ENCODE measurements at places on chromosomes 6 and 20.

DNA sequence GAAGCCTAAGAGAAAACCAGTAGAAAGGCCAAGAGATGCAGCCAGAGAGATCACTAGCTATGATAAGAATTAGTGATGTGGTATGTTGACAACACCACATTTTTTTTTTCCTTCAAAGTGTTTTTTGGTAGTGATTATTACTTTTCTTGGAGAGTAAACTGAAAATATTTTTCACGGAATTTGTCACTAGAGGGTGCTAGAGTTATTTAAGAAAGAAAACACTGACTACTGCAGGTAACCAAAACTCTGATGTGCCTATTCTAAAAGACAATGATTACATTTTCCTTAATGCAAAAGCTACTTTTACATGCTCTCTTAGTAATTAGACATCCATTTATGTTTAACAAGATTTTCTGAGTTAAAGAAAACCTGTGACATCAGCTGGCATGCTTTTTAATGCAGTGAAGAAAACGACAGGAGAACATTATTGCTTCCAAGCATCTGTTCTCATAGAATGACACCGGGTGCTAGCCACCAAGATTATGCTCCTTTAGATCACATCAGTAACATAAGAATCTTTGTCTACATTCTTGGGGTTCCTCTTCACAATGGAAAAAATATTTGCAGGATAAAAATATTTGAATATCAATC lies 28.8 kb downstream of the RWDD2A start:
- DNase-seq = peak; percentile 53

DNA sequence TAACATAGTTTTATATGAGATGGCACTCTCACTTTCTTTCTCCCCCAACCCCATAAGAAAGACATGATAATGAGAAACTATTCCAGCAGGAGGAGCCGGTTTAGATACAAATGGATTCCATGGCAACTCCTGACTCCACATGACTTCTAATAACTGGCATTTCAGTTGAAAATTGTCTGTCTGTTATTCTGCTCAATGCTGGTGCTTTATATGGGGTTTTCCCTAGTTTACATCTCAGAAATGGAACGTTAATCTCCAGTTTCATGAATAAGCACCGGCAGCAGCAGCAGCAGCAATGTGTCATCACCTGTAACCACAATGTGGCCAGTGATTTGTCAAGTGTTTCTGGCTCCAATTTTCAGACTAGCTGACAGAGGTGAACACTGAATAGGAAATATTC lies 8.0 kb upstream of the SIM1 start:
- DNase-seq = peak; percentile 55

DNA sequence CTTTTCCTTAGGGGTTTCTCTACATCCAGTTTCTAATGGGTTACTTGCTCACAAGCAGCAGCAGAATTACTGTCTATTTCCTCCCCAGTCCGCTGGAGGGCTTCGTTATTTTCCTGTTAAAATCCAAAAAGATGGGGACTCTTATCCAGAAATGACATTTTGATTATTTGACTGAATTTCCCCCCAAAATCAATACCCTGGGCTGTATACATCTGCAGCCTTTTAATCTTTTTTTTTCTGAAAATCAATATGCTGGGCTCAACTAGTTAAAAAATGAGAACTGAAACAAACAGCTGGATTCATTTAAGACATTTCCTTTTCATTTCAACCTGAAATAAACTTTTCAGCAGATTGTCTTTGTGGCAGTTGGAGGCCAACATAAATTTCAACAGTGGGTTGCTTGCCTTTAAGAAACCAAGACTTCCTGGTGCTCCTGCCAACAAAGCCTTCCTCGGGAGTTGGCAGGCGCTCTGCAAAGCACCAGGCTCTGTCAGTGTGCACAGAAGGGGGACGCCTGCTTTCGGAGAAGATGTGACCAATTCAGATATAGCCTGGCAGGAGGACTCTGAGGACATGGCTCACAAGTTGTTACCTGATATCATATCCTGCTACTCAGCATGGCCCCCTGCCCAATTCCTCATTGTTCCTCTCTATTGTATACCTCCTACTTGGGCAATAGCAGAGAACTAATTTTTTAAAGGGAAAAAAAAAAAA lies 204.7 kb upstream of the ARG1 start:
- DNase-seq = peak; percentile 12

DNA sequence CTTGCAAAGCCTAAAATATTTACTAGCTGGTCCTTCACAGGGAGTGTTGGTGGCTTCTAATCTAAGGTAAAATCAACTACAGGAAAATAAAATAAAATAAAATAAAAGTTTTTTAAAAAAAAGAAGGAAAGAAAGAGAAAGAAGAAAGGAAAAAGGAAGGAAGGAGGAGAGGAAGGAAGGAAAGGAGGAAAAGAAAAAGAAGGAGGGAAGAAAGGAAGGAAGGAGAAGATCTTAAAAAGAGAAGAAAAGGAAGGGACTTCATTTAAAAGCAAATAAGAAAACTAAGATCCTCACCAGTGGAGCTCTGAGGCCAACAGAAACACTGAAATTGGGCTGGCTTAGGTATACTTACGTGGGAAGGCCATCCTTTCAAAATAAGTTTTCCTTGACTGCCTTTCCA lies 178.4 kb downstream of the TSHZ2 start:
- DNase-seq = no peak

DNA sequence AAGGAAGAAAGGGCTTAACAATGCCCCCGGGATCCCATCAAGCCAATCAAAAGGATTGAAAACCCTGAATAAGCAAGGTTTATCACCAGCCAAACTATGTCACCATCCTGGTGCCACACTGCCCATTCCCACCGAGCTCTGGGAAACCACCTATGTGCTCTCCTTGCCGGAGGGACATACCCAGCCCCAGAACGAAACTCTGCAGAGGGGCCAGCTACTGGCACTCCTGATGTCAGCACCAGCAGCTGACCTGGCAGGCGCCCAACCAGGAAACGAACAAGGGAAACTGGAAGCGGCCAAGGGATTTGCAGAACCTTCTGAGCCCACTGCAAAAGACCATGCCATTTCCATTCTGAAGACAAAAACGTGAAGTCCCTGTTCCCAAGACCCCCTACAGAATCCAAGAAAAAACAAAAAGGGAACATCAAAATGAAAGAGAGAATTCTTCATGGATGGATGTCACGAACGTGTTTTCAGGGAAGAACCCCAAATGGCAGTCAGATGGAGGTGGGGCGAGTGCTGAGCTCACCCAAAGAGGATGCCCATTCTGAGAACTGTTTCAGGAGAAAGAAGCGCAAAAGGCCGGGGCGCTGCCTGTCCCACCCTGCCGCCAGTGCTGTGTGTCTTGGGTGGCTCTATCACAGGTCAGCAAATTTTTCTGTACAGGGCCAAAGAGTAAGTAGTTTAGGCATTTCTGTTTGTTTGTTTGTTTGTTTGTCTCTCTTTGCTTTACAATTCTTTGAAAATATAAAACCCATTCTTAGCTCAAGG lies 305.2 kb downstream of the ESR1 start:
- DNase-seq = no peak

GRCh38 chr20:47544240-47544639 lies 42.6 kb downstream of the NCOA3 start:
- no peak for DNase-seq

DNA sequence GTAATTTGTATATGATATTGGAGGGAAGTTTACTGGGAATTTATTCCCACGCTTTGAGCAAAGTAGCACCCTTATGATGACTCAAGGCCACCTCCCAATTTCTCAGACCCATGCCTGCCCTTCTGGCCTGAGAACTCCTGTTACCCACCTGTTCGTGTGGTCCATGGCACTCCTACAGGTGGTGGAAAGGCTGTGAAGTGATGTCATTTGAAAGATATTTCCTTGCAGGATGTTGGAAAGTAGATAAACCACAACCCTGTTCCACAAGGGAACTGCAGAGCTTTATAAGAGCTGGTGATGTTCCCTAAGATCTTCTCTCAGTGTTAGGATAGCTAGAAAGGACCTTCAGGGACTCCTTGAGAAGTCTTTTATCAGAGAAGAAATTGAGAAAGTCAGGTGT lies 70.5 kb downstream of the ADGRG6 start:
- no peak for DNase-seq

GRCh38 chr6:14912706-14913105 lies 333.2 kb upstream of the JARID2 start:
- no peak for DNase-seq

- no peak for DNase-seq
These were observed 31.7 kb upstream of the MAS1L start for GRCh38 chr6:29519291-29520010.

DNA sequence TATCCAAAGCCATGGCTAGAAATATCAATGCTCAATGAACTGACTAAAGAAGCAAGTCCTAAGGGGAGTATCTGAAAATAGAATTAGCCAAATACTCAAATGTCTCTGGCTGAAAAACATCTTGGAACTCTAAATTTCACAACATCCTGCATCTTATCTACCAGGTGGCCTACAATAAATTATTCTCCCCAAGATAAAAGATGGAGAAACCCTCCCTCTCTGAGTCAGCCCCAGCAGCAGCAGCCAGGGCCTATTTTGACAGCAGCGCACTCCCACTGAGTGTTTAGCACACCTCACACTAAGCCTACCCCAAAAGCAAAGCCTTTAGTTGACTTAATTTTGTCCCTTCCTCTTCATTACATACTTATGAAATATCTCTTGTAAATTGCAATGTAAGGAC lies 5.9 kb downstream of the CALHM6 start:
- DNase-seq = no peak

DNA sequence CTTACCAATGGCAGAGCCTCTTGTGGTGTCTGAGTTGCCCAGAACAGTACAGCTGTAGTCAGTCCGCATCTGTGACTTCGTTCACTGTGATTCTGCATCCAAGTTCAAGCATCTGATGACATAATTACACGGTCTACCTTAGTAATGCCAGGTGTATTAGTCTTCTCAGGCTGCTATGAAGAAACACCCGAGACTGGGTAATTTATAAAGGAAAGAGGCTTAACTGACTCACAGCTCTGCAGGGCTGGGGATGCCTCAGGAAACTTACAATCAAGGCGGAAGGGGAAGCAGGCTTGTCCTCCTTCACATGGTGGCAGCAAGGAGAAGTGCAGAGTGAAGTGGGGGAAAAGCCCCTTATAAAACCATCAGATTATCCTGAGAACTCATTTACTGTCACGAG lies 163.9 kb upstream of the SULF2 start:
- no peak for DNase-seq

- DNase-seq = no peak
These were observed 45.8 kb upstream of the CLIC5 start for GRCh38 chr6:46061497-46061896.

- no peak for DNase-seq
These were observed 155.4 kb downstream of the SYCP2 start for GRCh38 chr20:59777814-59778575.

- no peak for DNase-seq
These were observed 682.0 kb downstream of the GRIK2 start for GRCh38 chr6:102075539-102075938.

GRCh38 chr6:170152989-170153388 lies 137.9 kb downstream of the DLL1 start:
- peak; percentile 58 for DNase-seq

DNA sequence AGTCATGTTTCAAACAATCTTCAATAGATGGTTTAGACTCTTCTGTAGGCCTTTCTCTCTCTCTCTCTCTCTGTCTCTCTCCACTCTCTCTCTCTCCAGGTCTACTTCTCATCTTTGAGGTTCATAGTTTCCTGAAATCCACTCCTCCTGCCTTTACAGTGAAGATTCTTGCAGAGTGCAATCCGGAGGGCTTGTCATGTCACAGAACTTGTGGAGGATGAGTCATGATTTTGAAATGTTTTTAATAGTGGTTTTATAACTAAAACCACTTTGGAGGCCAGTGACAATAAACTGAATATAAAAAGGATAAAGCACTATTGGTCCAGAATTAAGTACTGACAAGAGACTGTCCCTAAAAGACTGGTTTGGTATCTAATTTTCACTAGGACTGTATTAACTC lies 156.3 kb downstream of the KIF6 start:
- no peak for DNase-seq
